ENCODE measurements at places on chromosomes 6 and 20. TPM values are rescaled to one million over a fixed set of nuclear protein-coding genes. Genes with fewer than 3 reads are reported as not detected.

Gene SEMG1
- total RNA-seq = not detected

- DNase-seq = no peak
Observed at GRCh38 chr6:43973357-43973756, 153.9 kb downstream of the MRPL14 start.

Gene RNF144B
- total RNA-seq = 7.8 TPM

Gene EPB41L2
- total RNA-seq = 341 TPM

All from dorsolateral prefrontal cortex (tissue), 122 donors.